ENCODE measurements at places on chromosomes 13 and 19.

GRCh38 chr13:50224534-50224933 lies 209.3 kb downstream of the KCNRG start:
- DNase-seq, result no peak

- no peak for DNase-seq
Observed at GRCh38 chr13:21111546-21111945, 50.2 kb upstream of the LATS2 start.

DNA sequence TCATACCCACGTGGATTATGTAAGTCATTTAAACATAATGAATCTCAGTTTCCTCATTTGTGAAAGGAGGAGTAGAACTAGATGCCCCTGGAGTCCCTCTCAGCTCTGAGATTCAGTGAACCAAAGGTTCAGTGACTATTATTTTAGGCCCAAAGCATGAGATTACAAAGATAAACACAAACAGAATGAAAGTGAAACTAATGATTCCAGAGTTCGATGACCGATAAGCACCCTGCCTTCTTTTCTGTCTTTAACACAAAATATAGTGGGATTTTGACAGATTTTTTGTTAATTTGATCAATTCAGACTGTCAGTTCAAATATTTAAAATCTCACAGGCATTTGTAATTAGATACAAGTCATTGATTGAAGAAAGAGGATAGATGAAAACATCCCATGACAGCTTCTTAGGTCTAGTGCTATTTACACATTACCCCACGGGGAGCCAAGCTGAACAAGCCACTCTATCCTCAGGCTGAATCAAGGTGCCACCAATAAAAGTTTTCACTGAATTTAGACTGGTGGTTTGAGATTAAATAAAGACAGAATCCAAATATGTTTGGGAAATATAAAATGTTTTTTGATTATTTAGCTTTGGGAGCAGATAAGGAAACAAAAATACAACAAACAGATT lies 64.6 kb upstream of the RAP2A start:
- no peak for DNase-seq

DNA sequence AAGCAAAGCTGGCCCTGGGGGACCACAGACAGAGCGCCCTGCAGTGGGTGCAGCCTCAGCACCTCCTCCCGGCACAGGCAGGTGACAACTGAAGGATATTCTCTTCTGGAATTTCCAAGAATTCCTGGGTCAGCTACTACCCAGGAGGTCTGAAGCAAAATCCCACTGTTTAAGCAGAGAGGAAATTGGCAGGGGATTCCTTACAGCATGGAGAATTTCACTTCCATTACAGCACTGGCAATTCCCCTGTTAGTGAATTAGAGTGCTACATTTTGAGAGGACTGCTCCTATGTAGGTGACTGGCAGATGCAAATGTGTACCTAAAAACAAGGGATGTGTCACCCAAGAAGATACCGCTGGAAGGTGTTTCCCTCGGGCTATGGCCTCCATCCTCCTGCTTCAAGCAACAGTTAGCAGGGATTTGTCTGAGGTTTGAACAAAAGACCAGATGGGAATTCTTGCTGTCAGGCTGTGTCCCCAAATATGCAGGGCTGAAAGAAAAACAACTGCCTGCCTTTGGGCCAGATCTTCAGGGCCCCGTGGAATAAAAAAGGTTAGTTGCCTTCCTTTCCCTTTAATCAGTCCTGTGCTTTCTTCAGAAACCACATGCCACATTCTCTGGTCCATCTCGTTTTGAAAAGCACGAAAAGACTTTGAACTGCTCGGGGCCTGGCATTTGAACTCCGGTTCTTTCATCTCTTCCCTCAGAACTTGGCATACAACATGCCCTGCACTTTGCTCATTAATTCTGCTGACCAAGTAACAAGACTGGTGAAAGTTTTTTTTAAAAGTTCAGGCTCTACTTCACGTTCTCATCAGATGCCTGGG lies 296.4 kb downstream of the DNAJC15 start:
- no peak for DNase-seq

- no peak for DNase-seq
Observed at GRCh38 chr13:95181586-95181985, 119.7 kb downstream of the ABCC4 start.

DNA sequence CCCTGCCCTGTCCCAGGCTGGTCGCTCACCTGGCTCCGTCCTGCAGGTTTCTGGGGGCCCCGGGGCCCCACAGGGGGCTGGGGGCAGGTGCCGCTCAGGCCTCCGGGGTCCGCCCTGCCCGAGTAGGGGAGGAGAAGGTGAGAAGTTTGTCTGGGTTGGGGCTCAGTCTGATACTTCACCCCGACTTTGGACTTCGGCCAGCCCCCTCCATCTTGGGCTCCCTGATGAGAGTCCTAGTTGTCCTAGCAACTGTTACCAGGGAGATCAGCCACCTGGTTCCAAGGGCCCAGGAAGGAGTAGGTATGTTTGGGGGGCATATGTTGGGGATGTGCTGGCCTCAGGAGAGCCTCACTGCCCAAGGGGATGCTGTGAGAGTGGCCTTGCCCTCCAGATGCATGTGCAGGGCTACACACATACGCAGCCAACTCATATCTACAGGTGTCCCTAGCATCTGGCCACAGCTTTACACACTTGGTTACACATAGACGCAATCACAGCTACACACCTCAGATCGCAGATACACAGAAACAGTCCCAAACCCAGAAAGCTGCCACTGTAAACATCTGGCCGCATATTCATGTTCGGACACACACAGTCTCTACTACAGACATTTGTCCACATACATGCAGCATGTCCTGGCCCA lies 3.4 kb downstream of the NUMBL start:
- no peak for DNase-seq
